ENCODE measurements at places on chromosomes 3 and 15.

GRCh38 chr3:27031476-27031875, 337.7 kb downstream of the NEK10 start:
- no peak for DNase-seq

DNA sequence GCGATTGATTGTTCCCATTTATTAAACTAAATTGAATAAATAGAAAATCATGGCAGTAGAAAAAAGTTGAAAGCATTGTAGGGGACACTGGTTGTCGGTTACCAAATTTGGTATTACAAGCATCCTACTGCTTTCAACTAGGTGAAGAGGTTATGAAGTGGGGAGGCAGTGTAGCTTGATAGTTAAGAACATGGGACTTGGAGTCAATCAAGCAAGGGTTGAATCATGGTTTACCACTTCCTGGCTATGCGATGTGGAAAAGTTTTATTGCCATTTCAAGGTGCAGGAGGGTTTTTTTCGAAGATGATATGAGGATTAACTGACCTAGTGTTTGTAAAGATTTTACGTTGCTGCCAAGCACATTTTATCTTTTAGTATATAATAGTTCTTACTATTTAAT, 318.2 kb upstream of the KCNH8 start:
- no peak for DNase-seq

- DNase-seq, result no peak
These were observed 5.2 kb upstream of the CD200R1 start for GRCh38 chr3:112980080-112980479.

- no peak for DNase-seq
These were observed 217.2 kb downstream of the THSD4 start for GRCh38 chr15:71332431-71333004.

DNA sequence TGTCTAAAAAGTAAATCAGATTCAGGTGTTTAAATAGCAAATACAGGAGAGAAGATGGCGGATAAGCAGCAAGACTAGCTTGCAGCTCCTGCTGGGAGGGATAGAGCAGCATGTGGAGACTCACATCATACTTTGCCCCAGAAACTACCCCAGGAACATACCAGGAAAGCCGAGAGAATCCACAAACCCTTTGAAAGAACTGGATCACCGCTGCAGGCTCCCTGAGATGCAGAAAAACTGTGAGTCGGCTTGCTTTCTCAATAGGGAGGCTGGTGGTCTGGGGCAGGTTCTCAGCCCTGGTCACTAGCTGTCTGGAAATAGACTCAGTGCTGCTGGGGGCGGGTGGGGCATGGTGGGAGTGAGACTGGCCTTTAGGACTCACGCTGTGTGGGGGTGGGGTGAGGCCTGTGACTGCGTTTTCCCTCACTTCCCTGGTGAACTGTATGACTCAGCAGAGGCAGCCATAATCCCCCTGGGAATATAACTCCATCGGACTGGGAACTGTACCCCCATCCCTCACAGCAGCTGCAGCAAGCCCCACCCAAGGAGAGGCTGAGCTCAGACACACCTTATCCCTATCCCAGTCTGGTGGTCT, 142.8 kb downstream of the CNTN6 start:
- no peak for DNase-seq

- DNase-seq, result peak; percentile 46
These were observed 39.0 kb downstream of the IL12A start for GRCh38 chr3:160027541-160028195.

GRCh38 chr15:76994496-76994895, 430 bp upstream of the PSTPIP1 start:
- no peak for DNase-seq

- DNase-seq, result no peak
These were observed 251.2 kb upstream of the VEPH1 start for GRCh38 chr3:157754451-157754850.

GRCh38 chr3:133937061-133937686, 41.5 kb upstream of the RAB6B start:
- DNase-seq, result no peak

- DNase-seq, result no peak
These were observed 51.9 kb downstream of the HOMER2 start for GRCh38 chr15:82900511-82901060.

DNA sequence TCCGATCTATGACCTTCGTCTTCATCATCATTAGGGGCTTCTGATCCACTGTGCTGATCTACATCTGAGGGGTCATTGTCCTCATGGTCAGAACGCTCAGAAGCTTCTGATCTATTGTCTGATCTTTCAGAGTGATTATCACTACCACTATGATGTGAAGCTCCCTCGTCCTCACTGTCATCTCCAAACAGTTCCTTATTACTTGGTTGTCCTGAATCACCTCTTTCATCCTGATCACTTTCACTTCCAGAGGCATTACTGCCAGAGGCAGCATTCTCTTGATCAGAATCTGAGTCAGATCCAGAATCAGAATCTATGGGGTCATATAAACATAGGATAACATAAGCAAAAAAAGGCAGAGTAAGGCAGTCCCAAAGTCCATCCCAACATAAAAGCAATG, 5.4 kb downstream of the LEO1 start:
- DNase-seq, result no peak
